ENCODE measurements at places on chromosomes 16 and 17.

- no peak for DNase-seq
Measured at GRCh38 chr17:41678907-41679739, 9.6 kb upstream of the EIF1 start.

- DNase-seq, result peak; percentile 87
Measured at GRCh38 chr16:87924811-87925670, 11.3 kb downstream of the CA5A start.

DNA sequence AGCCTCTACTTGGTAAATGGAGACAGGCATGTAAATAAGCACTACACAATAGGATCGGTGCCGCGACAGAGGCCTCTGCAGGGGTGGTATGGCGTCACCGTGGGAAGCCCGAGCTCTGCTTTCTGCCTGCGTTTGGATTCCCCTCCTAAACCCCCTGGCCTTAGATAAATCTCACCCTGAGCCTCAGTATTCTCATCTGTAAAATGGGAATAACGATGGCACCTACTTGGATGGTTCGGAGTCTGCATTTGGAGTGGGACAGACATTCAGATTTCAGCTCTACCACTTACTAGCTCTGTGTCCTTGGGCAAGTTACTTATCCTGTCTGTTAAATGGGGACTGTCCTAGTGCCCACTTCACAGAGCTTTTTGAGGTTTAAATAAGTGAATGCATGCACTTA, 42.8 kb upstream of the TNRC6A start:
- DNase-seq, result no peak

DNA sequence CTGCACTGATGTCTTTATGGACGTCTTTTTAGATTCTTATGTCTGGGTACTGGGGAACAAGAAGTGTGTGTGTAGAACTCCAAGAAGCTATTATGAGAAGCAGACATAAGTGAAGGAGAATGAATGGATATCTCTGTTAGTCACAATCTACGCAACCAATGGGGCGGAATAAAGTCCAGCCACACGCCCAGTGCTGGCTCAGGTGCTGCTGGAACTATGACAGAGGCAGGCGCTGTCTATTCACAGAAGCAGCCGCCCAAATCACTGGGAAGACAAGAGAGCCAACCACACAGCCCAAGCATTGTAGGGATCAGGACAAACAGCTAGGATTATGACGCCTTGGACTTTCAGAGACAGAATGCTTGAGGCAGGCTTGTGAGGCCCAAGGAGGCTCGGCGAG, 43.9 kb upstream of the ICAM2 start:
- DNase-seq, result no peak

GRCh38 chr16:62177351-62178203, 141.3 kb upstream of the CDH8 start:
- DNase-seq, result no peak

- no peak for DNase-seq
Measured at GRCh38 chr16:23920899-23921298, 85.1 kb downstream of the PRKCB start.

DNA sequence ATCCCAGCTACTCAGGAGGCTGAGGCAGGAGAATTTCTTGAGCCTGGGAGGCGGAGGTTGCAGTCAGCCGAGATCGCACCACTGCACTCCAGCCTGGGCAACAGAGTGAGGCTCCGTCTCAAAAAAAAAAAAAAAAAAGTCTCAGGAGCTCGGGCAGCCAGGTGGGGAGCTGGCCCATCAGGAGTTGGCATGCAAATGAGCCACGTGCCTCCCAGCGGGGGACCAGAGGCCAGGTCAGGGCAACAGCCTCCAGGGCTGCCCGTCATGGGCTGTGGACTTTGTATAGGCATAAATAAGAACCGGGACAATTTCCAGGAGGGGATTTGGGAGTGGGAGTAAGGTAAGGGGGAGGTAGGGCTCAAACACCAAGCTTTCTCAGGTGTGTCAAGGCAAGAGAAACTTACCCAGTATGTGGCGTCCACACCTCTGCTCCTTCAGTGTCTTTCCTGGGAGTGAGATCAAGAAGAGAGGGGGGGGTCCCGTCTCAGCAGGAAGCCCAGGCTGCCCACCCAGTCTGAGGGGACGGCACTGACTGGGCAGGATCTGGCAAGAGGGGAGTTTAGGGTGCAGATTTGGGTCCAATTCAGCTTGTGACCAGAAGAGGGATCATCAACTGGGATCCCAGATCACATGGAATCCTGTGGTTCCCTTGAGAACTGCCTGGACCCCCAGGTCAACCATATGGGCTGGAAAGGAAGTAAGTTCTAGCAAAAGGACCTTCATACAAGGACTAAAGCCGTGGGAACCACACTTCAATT, 22.3 kb upstream of the G6PC1 start:
- DNase-seq, result no peak

DNA sequence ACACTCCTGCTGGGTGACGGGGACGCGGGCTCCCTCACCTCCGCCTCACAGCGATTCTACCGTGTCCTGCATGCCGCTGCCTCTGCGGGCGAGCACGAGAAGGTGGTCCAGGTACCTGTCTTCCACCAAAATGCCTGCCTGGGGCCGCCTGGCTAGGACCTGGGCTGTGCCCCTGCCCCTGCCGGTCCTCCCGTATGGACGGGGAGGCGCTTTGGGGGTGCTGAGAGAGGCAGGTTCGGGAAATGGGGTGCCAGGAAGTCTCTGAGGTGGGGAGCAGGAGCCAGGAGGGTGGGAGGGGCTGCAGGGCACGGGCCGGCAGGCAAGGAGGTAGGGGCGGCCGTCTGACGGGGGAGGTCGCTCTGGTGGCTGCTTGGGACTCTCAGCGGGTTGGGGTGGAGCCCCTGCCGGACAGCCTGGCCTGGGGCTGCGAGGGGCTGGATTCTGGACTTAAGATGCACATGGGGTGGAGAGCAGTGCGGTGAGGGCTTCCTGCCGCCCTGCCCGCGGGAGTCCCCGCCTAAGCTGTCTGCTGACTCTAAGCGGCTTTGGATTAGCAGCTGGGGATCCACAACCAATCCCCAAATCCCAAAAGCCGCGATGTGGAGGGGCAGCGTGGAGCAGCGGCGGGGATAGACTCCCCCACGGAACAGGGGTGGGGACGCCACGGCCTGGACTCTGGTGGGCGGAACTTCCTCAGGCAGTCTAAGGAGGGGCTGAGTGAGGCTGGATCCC, 5.8 kb downstream of the CHTF18 start:
- no peak for DNase-seq

DNA sequence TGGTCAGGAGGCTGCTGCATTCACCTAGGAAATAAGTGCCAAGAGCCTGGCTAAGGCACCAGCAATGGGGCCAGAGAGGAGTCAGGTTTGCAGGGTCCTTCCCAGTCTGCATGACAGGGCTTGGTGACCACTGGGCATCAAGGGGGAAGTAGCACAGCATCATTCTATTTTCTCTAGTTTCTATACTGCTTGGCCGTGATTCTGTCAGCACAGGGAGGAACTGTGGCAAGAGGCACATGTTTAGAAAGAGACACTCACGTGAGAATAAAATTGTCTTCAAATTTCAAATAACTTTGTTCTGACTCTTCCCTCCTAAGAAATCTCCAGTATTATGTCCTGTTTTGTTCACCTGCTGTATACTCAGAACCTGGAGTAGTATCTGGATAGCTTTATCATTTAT, 37.8 kb downstream of the ERN1 start:
- DNase-seq, result no peak

DNA sequence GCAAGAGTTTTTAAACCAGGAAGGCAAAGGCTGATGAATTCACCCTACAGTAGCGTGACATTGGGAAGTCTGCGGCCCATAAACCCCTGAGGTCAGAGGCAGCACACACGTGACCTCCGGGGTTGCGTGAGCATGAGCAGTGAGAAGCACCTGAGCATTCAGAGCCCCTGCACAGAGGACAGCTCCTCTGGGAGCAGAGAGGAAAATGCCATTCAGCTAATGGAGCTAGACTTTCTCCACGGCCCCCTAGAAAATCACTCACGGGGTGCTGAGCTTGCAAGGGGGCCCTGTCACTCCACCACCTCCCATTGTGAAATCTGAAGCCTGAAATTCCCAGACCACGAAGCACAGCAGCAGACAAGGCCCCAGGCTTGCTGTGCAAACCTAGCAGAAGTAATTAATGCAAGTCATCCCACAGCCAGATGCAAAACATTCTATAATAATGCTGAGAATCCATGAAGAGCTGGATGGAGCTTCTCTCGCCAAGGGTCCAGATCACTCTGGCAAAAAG, 114.9 kb upstream of the RCVRN start:
- DNase-seq, result no peak

GRCh38 chr16:67236563-67237395, 9.8 kb downstream of the TMEM208 start:
- no peak for DNase-seq

DNA sequence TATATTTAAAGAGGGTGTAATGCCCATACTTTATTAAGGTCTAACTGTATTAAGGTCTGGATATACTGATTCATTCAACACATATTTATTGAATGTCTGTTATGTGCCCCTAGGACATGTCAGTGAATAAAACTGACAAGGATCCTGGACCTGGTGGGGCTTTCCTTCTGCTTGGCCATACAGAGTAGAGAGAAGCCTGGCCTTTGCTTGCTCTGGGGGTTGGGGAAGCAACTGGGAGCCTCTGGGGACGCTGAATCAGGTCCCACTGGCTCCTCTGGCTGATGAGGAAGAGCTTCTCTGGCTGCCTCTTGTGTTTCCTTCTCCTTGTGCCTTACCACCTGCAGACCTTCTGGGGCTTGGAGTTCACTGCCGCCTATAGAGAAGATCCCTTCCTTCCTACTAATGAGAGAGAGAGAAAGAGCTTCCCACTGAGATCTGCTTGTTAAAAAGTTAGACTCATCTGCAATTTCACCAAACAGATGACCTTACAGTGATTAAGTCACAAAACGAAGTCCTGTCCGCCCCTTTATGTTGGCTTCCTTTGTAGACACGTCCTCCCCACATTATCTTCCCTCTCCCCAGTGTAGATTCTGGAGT, 49.7 kb downstream of the MSI2 start:
- no peak for DNase-seq

- no peak for DNase-seq
Measured at GRCh38 chr16:48860341-48860740, 250.4 kb upstream of the N4BP1 start.

- DNase-seq, result no peak
Measured at GRCh38 chr16:49292413-49292812, 10.8 kb upstream of the CBLN1 start.

GRCh38 chr17:80033840-80034239, 1.8 kb downstream of the TBC1D16 start:
- no peak for DNase-seq

DNA sequence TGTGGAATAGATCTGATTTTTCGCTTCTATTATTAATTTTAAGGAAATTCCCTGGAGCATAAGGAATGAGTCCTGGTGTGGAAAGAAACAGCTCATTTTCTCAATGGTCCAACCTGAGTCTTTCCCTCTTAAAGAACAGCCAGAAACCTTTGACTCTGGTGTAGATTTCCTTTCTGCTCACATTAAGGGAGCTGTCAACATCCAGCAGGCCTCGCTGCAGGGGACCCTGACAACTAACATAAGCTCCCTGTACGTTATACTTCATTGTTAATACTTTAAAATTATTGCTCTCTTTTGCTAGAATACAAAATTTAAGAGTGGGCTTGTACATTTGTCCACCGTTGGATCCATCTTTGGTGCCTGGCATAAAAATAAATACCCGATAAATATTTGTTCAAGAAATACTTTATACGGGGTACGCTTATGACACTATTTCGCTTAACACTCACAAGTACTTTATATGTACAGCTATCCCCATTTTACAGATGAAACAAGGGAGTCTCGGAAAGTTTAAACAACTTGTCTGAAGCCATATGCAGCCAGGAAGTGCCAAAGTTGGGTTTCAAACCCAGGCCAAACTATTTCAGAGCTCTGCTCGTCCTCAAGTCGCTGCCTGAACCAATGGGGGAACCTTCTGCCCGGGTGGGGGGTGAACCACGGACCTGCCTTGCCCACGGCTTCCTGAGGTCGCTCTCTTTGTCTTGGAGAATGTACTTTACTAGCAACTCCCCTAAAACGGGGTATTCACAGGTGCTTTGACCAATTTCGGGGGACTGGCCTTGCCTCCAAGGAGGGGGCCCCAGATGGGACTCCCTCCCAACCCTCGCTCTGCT, 611 bp downstream of the SMARCE1 start:
- DNase-seq, result no peak

GRCh38 chr17:48577946-48578615, at the start of gene HOXB4:
TSS of gene HOXB4 (minus strand) at chr17:48578350. CDS start at chr17:48578319, 31 bp downstream.
- DNase-seq, result no peak

- DNase-seq, result no peak
Measured at GRCh38 chr17:237406-237955, 56.0 kb upstream of the DOC2B start.

DNA sequence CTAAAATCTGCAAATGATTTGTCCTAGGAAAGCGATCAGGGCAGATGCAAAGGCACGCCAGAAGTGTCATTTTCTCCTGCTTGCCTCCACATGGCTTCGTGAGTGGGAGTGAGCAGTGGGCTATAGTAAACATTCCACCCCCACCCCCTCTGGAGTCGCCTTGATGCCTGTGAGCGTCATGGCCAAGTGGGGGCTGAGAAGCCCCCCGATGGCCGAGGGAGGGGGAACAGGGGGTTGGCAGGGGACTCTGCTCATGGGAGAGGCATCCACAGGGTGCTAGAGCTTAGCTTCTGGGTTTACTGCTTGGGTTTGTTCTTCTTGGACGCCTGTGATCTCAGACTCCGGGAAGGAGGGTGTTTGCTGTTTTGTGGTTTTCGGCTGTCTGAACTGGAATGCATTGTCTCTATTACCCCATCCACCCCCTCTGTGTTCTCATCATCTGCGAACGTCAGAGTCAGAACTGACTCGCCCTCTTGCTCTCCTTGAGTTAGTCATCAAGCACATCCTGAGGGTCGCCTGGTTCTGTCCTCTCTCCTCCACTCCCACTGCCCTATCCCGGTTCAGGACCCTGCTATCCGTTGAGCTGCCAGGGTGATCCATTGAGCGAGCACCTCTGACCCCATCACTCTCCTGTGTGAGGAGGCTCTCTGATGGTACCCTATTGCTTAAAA, 15.4 kb downstream of the TNS4 start:
- DNase-seq, result no peak

DNA sequence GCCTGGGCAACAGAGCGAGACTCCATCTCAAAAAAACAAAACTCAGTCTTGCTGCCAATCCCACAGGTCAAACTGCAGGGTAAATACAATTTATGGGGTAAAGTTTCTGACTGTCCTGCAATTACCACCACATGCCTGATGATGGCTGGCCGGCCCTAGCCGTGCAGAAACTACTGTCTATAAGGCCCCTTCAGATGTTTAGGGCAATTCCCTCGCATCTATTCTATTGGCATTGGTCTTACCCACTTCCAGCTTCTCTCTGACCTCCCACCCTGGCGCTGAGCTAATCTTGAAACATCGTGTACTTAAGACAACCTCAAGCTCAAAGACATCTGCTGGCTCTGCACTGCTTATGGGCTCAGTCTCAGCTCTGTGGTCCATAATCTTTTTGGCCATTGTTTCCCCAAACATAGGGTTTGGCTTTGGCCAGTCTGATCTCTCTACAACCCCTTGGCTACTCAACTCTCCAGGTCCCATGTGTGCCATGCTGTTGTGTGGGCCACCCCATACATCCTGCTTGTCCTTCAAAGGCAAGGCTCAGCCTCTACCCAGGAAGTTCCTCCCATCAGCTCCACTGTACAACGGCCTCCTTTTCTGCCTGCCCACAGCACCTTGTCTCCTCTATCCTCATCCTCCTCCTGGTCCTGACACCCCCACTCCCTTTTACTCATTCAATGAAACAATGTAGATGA, 16.6 kb downstream of the MAP3K14 start:
- DNase-seq, result no peak

- no peak for DNase-seq
Measured at GRCh38 chr16:81547194-81547938, 102.8 kb downstream of the CMIP start.

- DNase-seq, result no peak
Measured at GRCh38 chr17:55635253-55635914, 87.3 kb downstream of the TMEM100 start.

GRCh38 chr16:87584271-87584670, 18.0 kb upstream of the JPH3 start:
- DNase-seq, result no peak

- no peak for DNase-seq
Measured at GRCh38 chr16:4514606-4515005, 24.0 kb downstream of the CDIP1 start.

All from NCI-H187 treated with DMSO at 0.1 percent for 48 hours (cell line).